Activated naive CD8-positive, alpha-beta T cell treated with anti-CD3 and anti-CD28 coated beads, Interleukin-2, amount 50 U/mL, for 24 hours (primary cell): ENCODE measurements at places on chromosomes 16 and 17.
A peak's percentile ranks its signal among the peaks of the same experiment; 100 is the strongest.

DNA sequence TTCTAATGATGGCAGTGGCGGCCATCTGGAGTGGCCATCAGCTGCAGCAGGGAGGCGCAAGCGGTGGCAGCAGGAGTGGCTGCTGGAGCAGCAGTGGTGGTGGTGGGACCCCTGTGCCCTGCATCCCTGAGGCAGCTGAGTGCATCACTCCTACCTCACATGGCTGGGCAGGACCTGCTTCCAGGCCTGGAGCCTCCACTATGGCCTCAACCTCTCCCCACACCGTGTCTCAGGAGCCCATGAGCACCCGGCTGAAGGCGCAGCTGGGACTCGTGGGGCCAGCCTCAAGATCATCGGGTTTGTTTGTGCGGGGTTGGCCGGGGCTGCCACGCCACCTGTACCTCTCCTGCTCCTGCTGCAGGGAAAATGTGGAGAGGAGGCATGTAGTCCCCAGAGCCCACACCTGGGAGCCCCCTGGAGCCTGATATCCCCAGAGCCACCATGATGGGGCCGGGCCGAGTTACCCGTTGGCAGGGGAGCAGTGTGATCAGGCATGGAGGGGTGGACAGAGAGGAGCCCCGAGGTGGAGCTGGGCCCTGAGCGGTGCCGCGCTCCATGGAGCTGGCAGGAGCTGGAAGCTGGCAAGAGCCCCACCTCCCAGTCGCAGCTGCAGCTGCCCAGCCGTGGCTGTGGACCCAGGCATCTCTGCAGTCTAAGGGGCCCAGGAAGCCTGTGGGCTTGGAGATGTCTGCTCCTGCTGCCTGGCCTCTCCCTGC is 16.7 kb downstream of the RHOT1 start:
- no peak for DNase-seq

DNA sequence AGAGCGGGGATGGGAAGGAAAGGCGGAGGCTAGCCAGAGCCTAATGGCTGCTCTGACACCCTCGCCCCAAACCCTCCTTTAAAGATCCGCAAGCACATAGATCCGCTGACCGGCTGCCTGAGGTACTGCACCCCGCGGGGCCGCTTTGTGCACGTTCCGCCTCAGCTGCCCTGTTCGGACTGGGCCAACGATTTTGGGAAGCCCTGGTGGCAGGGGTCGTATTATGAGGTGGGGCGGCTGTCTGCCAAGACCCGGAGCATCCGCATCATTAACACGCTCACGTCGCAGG is 663 bp downstream of the CYB5D1 start:
- peak; percentile 52 for DNase-seq

DNA sequence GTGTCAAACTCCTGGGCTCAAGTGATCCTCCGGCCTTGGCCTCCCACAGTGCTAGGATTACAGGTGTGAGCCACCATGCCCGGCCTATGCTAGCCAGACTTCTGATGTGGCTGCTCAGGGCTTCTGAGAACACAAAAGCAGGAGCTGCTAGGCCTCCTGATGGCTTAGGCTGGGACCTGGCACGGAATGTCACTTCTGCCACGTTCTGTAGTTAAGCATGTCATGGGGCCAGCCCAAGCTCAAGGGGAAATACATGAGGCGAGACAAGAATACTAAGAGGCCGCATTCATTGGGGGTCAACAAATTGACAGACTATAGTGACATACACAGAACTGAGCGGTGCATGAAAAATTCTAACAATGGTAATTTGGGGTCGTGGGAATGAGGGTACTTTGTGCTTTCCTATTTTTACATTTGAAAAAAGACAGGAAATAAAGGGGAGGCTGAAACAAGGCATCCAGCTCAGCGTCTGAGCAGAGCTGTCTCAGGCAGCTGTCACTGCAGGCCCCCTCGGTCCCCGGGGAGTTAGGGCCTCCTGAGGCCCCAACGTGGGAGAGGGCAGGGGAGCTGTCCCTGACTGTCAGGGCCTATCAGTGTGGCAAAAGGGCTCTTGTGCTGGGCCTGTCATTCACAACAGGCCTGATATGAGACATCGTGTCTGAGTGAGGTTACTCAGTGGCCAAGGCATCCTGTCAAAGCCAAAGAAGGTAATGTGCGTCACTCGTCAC is 26.4 kb downstream of the CFAP20 start:
- no peak for DNase-seq

DNA sequence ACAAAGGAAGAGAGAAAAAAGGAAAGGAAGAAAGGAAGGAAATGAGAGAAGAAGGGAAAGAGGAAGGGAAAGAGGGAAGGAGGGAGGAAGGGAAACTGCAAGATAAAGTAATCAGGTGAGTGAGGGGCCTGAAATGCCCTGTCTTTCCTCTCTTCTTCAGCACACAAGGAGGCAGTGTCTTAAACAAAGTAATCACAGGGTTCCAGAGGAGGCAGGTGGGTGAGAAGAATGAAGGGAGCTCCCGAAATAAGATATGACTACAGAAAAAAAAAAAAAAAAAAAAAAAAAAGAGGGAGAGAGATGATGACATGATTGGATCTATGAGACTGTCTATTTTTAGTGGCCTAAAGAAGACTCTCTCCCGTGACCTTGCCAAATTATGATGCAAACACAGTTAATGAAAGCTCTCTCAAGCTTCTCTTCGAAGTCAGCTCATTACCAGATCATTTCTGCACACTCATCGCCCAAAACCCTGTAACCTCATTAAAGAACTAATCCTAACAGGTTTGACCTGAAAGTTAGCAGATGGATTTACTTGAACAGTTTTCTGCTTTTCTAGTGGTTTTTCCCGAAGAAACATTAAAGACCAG is 53.6 kb downstream of the CDH11 start:
- DNase-seq, result no peak

GRCh38 chr17:20979792-20980083 is 63.1 kb downstream of the USP22 start:
- no peak for DNase-seq

- DNase-seq, result no peak
Measured at GRCh38 chr17:18055597-18055996, 16.4 kb downstream of the GID4 start.

GRCh38 chr17:49197346-49197998 is 12.9 kb downstream of the GNGT2 start:
- no peak for DNase-seq

DNA sequence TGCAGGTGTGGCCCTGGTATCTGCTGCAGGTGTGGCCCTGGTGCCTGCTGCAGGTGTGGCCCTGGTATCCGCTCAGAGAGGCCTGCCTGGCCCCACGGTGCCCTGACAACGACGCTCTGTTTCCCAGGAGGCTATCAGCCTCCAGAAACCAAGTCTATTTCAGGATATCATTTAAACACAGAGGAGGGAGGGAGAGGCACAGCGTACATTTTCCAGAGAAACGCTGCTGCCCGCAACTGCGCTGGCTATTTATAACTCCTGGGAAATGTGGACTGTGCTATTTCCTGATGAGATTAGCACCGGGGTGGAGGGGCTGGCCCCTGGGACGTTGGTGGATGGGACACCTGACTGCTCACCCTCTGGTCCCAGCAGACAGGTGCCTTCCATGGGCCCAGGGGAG is 22.5 kb downstream of the TIMM22 start:
- no peak for DNase-seq

DNA sequence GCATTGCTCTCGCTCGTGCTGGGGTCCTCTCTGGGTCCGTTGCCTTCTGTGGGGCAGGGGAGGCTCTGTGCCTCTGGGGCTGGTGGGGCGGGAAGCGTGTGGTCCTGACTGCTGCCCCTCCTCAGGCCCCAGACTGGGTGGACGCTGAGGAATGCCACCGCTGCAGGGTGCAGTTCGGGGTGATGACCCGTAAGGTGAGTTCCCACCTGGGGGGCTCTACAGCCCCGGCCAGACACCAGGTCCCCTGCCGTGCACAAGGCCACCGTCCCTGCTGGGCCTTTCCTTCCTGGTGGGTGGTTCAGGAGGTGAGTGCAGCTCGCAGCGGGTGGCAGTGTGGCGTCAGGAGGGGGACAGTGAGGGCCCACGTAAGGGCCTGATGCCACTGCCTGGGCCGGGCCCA is 6.7 kb downstream of the HGS start:
- no peak for DNase-seq

DNA sequence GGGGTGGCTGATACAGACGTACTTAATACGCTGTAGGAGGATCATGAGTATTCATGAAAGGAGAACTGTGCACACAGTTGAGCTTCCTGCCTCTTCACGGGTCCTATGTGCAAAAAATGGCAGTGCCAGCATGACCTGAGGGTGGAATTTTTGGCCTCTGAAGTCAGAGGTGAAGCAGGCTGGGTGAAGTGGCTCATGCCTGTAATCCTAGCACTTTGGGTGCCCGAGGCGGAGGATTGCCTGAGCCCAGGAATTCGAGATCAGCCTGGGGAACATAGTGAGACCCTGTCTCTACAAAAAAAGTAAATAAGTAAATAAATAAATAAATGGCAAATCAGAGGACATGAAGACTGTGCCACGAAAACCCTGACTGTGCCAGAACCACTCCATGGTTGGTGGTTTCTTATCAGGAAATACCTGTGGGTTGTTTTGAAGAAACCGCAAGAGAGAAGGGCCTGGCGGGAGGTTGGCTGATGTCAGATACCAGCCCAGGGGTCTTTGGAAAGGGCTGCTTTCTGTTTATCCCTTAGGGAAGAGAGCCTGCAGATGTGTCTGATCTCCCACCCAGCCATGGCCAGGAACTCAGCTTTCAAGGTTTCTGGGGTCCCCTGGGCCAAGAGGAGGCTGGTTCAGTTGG is 3.4 kb downstream of the ASPSCR1 start:
- no peak for DNase-seq

- no peak for DNase-seq
Measured at GRCh38 chr17:82915757-82916027, 75.9 kb upstream of the ZNF750 start.

DNA sequence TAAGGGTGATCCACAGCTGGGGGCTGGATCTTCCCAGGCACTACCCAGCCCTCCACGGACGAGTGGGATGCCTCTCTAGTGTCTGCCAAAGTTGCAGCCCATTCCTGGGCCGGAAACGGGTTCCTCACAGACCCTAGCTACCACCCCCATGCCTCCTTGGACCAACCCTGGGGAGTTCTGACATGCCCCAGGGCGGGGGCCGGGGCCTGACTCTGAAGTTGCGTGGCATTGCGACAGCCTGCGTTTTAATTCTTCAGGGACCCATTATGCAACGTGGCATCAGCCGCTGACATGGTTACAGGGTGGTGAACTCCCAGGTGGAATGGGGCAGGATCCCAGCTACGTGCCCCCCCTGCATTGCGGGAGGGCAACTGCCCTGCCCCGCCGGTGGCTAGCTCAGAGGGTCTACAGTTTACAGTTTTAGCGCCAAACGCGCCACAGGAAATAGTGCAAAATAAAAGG is 2.7 kb downstream of the CBX4 start:
- no peak for DNase-seq

DNA sequence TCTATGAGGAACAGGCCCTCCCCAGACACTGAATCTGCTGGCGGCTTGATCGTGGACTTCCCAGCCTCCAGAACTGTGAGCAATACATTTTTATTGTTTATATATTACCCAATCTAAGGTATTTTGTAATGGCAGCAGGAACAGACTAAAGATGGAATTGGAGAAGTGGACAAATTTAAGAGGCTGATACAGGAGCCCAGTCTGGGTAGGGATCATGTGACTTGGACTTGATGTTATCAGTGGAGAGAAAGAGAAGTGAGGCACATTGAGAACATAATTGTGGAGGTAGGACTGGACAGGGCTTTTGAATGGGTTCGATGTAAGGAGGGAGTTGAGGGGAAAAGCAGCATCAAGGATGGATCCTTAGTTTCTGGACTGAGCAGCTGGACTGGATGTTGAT is 93.8 kb downstream of the USP31 start:
- no peak for DNase-seq

GRCh38 chr17:81052199-81052997 is 17.4 kb downstream of the BAIAP2 start:
- no peak for DNase-seq

GRCh38 chr17:2704890-2705248 is 6.7 kb downstream of the CLUH start:
- no peak for DNase-seq

GRCh38 chr17:77352996-77353395 is 212.2 kb downstream of the SEC14L1 start:
- DNase-seq, result no peak

- DNase-seq, result no peak
Measured at GRCh38 chr17:52995147-52995546, 827.6 kb upstream of the KIF2B start.

- no peak for DNase-seq
Measured at GRCh38 chr16:22188267-22188594, 17.8 kb upstream of the EEF2K start.

- no peak for DNase-seq
Measured at GRCh38 chr16:80639636-80640035, 98.8 kb downstream of the DYNLRB2 start.

DNA sequence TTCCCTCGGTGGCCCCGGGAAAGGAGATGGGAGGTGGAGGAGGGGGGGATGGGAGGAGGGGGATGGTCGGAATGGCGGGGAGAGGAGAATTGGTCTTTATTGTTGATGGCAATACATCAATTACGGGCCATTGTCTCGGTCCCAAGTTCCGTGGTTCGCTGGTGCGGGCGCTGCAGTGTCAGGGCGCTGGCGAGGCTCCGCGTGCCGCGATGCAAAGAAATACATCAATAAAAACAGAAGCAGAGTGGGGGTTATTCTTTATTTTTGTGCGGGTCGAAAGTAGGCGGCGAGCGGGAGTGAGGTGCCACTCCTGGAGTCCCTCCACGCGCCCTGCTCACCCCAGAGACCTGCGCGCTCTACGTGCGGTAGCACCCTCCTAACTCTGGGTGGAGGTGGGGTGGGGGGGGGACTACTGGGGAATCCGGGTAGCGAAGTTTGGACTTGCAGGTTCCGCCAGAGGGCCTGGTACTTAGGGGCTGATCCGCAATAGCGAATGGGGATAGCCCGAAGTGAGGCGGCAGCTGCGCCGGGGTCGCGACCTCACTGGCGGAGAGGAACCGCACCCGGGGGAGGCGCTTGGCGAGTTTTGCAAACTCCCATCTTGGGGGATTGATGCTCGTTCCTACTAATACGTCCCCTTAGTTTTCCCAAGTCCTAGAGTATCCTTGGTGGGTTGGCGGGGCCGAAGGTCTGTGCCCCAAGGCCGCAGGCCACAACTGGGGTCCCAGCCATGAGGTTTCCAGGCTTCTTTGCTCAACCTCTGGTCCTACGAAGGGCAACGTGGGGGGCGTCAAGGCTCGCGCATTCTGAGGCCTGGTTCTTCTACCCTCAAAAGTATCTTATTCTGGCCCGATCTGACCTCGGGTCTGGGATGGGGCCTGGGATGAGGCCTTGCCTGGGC is 3.5 kb upstream of the SALL1 start:
- DNase-seq, result no peak

GRCh38 chr17:81402530-81402941 is 7.3 kb downstream of the BAHCC1 start:
- DNase-seq, result no peak

- DNase-seq, result no peak
Measured at GRCh38 chr17:42321555-42321954, 33.3 kb downstream of the STAT5A start.

DNA sequence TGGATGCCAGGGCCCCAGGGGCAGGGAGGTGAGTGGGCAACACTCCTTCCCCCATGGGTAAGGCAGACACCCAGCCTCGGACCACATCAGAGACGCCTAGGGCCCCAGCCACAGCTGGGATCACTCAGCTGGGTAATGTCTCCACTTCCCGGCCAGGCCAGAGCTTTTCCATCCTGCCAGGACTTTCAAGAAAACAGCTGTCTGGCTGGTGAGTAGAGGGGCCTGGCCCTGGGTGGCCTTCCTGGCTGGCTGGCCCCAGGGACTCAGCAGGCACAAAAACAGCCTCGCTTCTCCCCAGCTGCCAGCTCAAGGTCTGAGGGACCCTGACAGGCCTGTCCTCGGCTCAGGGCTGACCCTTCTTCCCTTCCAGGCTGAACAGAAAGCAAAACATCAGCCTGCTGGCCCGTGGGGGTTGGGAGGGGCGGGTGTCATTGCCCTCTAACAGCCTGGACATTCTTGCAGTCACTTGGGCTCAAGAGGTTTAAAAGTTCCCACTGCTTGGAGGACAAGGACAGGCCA is 45.3 kb upstream of the JPH3 start:
- DNase-seq, result no peak
